ENCODE measurements at places on chromosomes 5 and 9. TPM values are rescaled to one million over a fixed set of nuclear protein-coding genes. Genes with fewer than 3 reads are reported as not detected.
A peak's percentile ranks its signal among the peaks of the same experiment; 100 is the strongest.

The PKD2L2 gene
- not detected for total RNA-seq

GRCh38 chr9:135289081-135289491, 190.5 kb upstream of the PPP1R26 start:
- DNase-seq, result no peak
- H3K27ac ChIP-seq, result no peak overlapping the region
- peaks cover 2% of the 10 kb centered on the region for H3K27me3 ChIP-seq
- H3K4me3 ChIP-seq, result no peak overlapping the region
- no peaks in the 10 kb centered on the region for H3K36me3 ChIP-seq

The PCDHGC4 gene
- not detected for total RNA-seq

DNA sequence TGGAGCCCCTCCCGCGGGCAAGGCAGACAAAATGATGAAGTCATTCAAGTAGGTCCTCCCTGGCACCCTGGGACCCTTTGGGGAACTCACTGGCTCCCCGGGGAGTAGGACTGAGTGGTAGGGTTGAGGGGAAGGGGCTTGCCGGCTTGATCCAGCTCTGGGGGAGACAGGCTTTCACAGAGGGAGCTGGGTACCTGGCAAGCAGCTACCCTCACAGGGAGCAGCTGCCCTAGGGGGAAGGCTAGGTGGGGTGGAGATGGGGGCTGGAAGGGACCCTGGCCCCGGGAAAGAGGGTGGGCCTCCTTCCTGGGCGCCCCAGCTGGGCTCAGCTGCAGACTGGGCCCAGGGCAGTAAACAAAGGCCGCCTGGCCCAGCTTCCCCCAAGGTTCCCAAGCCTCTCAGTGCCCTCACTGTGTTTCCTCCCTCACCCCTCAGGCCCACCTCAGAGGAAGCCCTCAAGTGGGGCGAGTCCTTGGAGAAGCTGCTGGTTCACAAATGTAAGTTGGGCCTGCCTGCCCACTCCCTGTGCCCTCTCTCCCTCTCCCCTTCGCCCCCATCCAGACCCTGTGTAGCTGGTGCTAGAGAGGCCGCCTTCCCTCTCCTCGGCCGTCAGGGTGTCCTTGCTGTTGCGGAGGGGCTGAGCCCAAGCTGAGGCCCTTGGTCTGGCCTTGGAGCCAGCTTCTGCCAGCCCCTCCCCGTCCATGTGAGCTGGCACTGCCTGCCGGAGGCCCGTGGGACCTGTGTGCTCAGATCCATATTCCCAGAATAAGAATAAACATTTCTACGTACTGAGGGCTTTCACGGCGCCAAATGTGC, 131.2 kb downstream of the RGS3 start:
- peak overlapping the region; percentile 29 for H3K27ac ChIP-seq
- H3K4me1 ChIP-seq, result peaks cover 22% of the 10 kb centered on the region
- no peak overlapping the region for H3K4me3 ChIP-seq
- peaks cover 47% of the 10 kb centered on the region for H3K36me3 ChIP-seq
- DNase-seq, result no peak

- no peak overlapping the region for H3K4me3 ChIP-seq
- DNase-seq, result no peak
- H3K27ac ChIP-seq, result no peak overlapping the region
- H3K4me1 ChIP-seq, result no peaks in the 10 kb centered on the region
- H3K36me3 ChIP-seq, result no peaks in the 10 kb centered on the region
Observed at GRCh38 chr5:13427827-13428557, 516.5 kb downstream of the DNAH5 start.

GRCh38 chr9:134492281-134492691, 149.3 kb upstream of the COL5A1 start:
- H3K27ac ChIP-seq, result no peak overlapping the region
- no peaks in the 10 kb centered on the region for H3K4me1 ChIP-seq
- no peaks in the 10 kb centered on the region for H3K27me3 ChIP-seq
- no peak overlapping the region for H3K4me3 ChIP-seq

The ECSCR gene
- 1.7 TPM for total RNA-seq

GRCh38 chr5:103502662-103503061, 59.9 kb downstream of the NUDT12 start:
- no peaks in the 10 kb centered on the region for H3K36me3 ChIP-seq
- peaks cover 2% of the 10 kb centered on the region for H3K27me3 ChIP-seq
- no peak overlapping the region for H3K4me3 ChIP-seq
- no peak for DNase-seq

GRCh38 chr9:91037511-91038482, 236.2 kb downstream of the SYK start:
- no peaks in the 10 kb centered on the region for H3K27me3 ChIP-seq
- H3K27ac ChIP-seq, result peak overlapping the region; percentile 90
- peak overlapping the region; percentile 53 for H3K4me3 ChIP-seq
- peak; percentile 60 for DNase-seq

The GLRA1 gene
- not detected for total RNA-seq

GRCh38 chr5:110903966-110904365, 165.2 kb downstream of the SLC25A46 start:
- no peak overlapping the region for H3K27ac ChIP-seq
- no peaks in the 10 kb centered on the region for H3K4me1 ChIP-seq
- no peak overlapping the region for H3K4me3 ChIP-seq

The EGFLAM gene
- not detected for total RNA-seq

GRCh38 chr9:136723989-136724388, 11.6 kb downstream of the DIPK1B start:
- H3K36me3 ChIP-seq, result peaks cover 42% of the 10 kb centered on the region
- H3K27me3 ChIP-seq, result peaks cover 2% of the 10 kb centered on the region
- H3K27ac ChIP-seq, result no peak overlapping the region
- H3K4me3 ChIP-seq, result no peak overlapping the region
- H3K4me1 ChIP-seq, result peaks cover 13% of the 10 kb centered on the region

The PITX1 gene
- 0.78 TPM for total RNA-seq

GRCh38 chr5:59267033-59267432, 626.5 kb downstream of the PDE4D start:
- H3K27ac ChIP-seq, result no peak overlapping the region
- H3K4me3 ChIP-seq, result no peak overlapping the region
- H3K4me1 ChIP-seq, result no peaks in the 10 kb centered on the region
- peaks cover 18% of the 10 kb centered on the region for H3K27me3 ChIP-seq
- DNase-seq, result no peak

DNA sequence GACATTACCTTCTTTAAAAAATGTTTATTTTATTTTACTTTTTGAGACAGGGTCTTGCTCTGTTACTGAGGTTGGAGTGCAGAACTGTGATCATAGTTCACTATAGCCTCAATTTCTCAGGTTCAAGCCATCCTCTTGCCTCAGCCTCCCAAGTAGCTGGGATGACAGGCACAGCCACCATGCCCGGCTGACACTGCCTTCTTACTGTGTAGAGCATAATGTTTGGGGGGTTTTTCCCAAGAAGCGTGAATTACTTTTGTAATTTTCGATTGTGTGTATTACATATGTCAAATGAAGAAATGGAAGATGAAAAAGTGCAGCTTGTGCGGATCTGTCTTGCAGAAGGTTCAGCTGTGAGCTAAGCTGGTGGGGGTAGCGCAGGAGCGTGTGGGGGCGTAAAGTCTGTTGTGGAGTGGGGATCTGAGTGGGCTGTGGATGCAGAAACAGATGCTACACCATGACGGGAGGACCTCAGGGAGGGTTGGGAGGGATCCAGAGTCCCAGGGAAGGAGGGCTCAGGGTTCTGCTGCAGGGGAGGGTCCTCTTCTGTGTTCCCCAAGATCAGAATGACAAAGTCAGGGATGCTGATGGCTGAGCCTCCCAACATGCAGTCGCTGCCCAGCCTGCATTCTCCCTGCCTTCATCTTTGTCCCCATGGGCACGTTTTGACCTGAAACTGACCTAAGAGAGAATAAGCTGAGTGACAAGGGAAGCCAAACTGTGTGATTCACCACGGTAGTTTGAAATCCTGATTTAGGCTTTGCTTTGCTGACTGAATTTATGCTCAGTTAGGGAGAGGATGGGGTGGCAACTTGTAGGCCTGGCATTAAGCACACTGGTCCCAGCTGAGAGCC, 6.8 kb upstream of the ANKRD33B start:
- H3K27ac ChIP-seq, result no peak overlapping the region
- no peak overlapping the region for H3K4me3 ChIP-seq
- no peak for DNase-seq
- peaks cover 12% of the 10 kb centered on the region for H3K4me1 ChIP-seq
- no peaks in the 10 kb centered on the region for H3K36me3 ChIP-seq

The NCS1 gene
- total RNA-seq, result 5.4 TPM
